ENCODE measurements at places on chromosomes 6 and 20.

DNA sequence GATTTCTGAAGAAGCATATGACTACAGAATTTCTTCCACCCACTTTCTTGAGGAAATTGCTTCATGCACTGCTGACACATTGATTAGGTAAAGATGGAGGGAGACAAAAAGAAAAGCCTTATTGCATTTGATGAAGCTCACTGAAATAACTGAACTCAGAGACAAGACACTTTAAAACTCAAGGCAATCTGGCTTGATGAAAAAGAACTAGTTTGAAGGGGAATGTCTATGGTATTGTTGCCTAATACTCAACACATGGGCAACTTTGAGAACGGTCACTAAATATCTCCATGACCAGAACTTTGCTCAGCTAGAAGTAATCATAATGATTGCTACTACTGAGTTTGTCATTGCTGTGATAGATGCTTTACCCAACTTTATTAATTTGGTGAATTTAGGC, 38.1 kb downstream of the HTR1B start:
- no peak for DNase-seq

DNA sequence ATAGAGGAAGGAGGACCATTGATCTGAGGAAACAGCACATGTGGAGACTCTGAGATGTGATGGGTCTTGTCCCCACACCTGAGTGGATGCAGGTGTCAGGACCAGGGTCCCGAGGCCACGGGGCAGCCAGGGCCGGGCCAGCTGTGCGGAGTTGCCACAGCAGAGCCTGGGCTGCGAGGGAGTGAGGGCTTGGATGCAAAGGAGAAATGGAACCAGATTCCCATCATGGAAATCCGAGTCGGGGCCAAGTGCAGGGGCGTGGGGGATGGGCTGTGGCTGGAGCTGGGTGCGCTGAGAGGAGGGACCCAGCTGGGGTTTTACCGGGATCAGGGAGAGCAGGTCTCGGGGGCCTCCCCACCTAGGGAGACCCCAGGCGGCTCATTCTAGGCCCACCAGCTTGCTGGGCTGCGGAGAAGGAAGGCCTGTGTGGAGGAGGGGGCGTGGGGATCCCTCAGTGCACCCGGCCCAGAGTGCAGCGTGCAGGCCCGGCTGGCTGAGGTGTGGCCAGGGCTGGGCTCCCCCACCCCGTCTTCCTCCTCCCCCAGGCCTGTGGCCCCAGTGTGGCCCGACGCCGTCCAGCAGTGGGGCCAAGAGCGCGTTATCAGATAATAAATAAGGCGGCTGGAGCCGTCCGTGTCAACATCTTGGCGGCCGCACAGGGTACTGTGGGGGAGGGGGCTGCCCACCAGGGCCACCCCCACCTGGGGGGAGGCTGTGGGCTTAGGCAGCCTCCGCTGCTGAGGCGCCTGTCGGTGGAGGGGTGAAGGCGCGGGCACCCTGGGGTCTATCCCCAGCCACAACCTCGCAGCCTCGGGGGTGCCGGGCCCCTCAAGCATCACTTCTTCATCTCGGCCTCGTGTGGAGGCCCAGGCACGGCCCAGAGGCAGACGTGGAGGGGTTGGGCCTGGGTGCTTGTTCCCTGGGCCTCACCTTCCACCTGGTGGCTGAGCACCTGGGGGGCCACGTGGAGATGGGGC, 17.2 kb downstream of the GATA5 start:
- no peak for DNase-seq

GRCh38 chr20:43155366-43156100, 34.2 kb downstream of the PTPRT start:
- DNase-seq = no peak

DNA sequence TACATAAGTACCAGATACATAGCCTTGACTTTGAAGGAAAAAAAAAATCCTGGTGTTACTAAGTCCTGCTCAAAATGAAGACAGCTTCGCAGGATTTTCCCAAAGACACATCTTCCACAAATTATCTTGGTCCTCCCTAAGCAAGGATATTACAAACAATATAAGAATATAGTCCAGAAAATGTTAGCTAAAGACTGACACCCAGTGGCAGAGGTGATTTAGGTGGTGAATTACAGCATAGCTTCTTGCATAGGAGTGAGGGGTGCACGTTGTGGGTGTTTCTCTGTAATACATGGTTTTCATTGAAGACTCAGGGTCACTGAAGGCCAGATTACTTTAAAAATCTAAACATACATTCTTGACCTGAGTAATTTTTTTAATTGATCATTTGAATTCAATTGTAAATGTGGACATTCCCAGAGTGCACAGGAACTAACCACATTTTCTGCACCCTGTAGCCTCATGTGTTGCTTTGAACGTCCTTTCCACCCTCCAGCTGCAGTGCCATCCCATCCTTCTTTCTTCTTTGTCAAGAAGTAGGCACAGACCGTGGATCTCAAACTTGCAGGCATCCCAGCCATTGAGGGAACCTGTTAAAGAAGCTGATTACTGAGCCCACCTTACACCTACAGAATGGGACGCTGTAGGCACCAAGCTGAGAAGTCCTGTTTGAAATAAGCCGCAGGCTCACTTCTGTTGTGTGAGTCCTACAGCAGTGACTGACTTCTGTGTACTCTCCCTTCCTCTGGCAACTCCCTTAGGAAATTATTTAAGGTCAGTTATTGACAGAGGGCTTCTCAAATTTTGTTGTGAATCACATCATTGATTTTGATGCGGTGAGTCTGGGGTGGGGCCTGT, 102.6 kb downstream of the PERP start:
- DNase-seq = peak; percentile 25
